ENCODE measurements at places on chromosomes 5 and 9. TPM values are rescaled to one million over a fixed set of nuclear protein-coding genes. Genes with fewer than 3 reads are reported as not detected.

LRRC70 gene
- 6.5 TPM for total RNA-seq

DNA sequence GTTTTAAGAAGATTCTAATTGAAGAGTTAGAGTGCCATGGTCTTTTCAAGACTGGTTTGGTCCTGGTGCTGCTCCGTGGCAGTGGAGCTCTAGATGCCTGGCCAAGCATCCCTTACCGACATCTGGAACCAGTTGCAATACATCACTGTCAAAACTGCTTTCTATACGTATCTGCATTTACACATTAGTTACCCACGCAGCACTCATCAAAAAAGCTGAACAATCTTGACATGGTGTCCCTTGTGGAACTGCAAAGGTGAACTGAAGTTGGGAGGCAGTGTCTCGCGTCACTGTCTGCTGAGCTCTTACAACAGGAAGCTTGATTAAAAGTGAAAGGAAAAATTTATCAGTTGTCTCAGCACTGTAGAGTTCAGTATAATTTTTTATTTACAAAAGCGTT lies 82.6 kb downstream of the PBX3 start:
- DNase-seq, result no peak

GRCh38 chr9:36316611-36317317 lies 58.5 kb upstream of the GNE start:
- no peak for DNase-seq

DNA sequence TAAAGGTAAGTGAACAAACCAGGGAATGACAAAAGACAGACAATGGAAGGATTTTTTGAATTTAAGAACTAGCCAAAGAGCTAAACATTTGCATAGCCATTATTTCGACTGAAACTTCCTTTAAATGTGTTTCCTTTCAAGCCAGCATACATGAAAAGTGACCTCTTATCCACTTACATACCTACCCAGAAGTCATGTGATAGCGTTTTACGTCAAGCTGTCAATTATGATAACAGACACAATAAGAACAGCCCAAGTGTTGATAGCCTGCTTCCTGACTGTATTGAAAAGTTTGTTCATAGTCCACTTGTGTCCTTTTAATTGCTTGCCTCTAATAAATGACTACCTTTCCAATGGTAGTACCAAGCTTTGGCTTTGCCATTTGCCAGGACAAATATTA lies 206.0 kb downstream of the NFIB start:
- no peak for DNase-seq

GRCh38 chr9:136848393-136849037 lies 694 bp upstream of the PHPT1 start:
- DNase-seq, result no peak

DNA sequence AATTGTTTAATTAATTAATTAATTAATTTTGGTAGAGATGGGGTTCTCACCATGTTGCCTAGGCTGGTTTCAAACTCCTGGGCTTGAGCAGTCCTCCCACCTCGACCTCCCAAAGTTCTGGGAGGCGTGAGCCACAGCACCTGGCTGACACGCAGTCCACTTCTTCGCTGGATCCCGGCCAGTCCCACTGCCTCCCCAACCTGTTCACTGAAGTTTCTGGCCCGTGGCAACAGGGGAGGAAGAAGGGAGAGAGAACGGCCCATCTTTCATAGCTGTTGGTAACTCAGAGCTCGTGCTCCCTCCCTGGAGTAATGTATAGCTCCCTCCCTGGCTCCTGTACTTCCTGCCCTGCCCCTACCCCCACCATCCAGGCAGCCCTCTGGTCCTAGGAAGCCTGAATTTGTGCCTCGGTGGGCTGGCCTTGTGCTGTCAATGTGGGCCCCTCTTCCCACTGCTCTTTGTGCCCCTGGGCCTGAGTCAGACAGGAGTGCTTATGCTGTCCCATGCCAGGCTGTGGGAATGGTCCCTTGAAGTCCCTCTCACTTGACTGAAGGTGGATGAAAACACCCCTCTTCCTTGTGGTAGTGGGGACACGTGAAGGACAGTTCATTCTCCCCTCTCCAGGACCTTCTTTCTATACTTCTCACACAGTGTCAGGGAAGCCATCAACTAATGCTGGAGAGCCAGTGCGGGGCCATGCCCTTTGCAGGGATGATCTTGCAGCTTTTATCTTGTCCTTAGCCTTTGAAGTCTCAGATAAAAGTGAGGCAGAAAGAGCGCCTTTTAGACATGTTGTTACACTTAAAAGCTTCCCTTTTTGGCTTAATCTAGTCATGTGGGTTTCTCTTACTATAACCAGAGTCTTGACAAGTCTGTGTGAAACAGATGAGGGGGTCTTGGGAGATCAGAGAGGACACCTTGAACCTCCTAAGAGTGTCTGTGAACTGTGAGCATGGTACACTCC lies 38.1 kb downstream of the ANGPTL2 start:
- DNase-seq, result no peak

Measured in omental fat pad (tissue), 4 donors.